ENCODE measurements at places on chromosomes 6 and 20. TPM values are rescaled to one million over a fixed set of nuclear protein-coding genes. Genes with fewer than 3 reads are reported as not detected.

Gene CLDN20
- not detected for total RNA-seq

Gene TRERF1
- total RNA-seq: 6.6 TPM

Gene FNDC11
- total RNA-seq: 0.37 TPM

Gene PAX1
- not detected for total RNA-seq

Gene CST4
- not detected for total RNA-seq

Gene ADGRF1
- total RNA-seq: not detected

Gene PROKR2
- not detected for total RNA-seq

Gene CDC40
- 20.7 TPM for total RNA-seq

Gene SLC22A16
- not detected for total RNA-seq

Gene FAM83B
- not detected for total RNA-seq

Gene TJAP1
- total RNA-seq: 15.6 TPM

Gene STMND1
- not detected for total RNA-seq

Gene TRIM27
- 59.2 TPM for total RNA-seq

Gene THBD
- 15.1 TPM for total RNA-seq

Data from subcutaneous preadipocyte (primary cell).